ENCODE measurements at places on chromosomes 4 and X.
A peak's percentile ranks its signal among the peaks of the same experiment; 100 is the strongest.

DNA sequence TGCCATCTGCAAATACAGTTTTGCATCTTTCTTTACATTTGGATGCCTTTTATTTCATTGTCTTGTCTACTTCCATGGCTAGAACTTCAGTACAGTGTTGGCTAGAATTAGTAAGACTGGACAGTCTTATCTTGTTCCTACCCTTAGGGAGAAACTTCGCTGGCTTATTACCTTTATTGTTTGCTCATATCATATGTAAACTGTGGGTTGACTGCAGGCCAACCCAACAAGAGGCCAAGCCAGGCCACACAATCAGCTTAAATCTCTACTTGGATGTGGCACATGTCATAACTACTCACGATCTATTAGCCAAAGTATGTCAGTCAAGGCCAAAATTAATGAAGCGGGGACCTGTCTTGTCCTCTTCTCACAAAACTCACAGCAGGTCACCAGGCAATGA lies 144.1 kb downstream of the THOC2 start:
- DNase-seq, result no peak

- DNase-seq, result peak; percentile 42
Observed at GRCh38 chr4:155600244-155600643, 66.4 kb upstream of the GUCY1A1 start.

DNA sequence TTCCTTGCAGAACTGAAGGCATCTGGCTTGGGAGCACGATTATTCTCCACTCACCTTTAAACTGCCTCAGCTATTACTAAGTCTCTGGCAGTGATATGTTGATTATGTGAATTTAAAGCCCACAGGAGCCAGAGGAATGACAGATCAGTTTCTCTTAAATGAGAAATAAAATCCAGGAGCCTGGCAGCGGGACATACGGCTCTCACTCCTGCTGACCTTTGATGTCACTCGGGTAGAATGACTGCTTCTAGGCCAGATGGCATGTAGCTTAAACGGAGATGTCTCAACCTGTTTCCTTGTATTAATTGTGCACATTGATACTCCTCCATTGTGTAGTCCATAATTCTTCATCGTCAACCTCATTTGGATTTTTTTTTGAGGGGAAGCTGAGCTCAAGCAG lies 4.0 kb upstream of the CBLL2 start:
- DNase-seq, result no peak

- DNase-seq, result peak; percentile 31
Observed at GRCh38 chr4:176498617-176499256, 179.0 kb downstream of the SPCS3 start.

DNA sequence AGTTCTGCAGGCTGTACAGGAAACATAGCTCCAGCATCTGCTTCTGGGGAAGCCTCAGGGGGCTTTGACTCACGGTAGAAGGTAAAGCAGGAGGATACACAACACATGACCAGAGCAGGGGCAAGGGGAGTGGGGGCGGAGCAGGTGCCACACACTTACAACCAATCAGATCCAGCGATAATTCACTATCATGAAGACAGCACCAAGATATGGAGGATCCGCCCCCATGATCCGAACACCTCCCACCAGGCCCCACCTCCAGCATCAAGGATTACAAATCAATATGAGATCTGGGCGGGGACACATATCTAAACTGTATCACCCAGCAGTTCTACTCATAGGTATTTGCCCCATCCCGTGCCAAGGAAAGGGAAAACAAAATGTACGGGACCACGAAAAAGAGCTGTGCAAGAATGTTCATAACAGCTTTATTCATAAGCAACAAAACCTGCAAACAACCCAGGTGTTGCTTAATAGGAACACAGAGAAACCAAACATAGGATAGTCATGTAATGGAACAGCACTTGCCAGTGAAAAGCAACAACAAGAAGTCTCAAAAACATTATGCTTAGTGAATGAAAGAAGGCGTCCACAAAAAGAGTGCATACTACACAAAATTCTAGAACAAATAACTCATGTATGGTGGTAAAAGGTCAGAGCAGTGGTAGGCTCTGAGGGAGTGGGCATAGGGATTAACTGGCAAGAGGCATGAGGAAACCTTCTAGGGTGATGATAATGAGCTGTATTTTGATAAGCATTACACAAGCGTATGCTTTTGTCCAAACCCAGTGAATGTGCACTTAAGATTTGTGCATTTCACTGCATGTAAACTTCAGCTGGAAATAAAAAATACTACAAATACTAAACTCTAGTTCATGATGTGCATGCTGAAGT lies 130.9 kb upstream of the FAM9B start:
- DNase-seq, result no peak

DNA sequence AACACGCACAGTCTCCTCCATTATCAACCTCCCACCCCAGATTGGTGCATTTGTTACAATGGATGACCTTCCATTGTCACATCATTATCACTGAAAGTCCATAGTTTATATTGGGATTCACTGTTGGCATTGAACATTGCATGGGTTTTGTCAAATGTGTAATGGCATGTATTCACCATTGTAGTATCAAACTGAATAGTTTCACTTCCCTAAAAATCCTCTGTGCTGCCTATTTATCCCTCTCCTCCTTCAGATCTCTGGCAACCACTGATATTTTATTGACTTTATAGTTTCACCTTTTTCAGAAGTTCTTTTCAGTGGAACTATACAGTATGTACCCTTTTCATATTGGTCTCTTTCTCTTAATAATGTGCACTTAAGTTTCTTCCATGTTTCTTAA lies 1565.4 kb downstream of the PCDH18 start:
- DNase-seq, result no peak

- peak; percentile 62 for DNase-seq
Observed at GRCh38 chr4:85932500-85933290, 427.2 kb downstream of the MAPK10 start.

DNA sequence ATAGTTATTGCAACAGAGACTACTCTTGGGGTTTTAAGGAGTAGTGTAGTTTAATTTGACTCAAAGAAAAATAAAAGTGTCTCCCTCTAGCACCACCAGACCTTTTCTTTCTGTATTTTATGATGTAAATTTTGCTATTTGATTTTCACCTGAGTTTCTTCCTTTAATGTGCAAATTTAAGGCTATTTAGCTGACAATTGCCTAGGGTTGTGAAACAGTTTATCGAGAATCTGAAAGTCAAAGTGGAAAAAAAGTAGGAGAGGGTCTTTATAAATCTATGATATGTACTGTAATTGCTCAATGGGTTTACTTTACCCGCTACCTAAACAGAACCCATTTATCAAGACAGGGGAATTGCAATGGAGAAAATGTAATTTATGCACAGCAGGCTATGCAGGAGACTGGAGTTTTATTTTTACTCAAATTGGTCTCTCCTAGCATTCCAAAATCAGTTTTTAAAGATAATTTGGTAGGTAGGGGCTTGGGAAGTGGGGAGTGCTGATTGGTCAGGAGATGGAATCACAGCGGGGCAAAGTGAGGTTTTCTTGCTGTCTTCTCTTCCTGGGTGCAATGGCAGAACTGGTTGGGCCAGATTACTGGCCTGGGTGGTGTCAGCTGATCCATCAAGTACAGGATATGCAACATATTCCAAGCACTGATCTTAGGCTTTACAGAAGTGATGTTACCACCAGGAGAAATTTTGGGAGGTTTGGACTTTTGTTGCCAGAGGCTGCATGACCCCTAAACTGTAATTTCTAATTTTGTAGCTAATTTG lies 228.6 kb upstream of the TACR3 start:
- DNase-seq, result no peak

DNA sequence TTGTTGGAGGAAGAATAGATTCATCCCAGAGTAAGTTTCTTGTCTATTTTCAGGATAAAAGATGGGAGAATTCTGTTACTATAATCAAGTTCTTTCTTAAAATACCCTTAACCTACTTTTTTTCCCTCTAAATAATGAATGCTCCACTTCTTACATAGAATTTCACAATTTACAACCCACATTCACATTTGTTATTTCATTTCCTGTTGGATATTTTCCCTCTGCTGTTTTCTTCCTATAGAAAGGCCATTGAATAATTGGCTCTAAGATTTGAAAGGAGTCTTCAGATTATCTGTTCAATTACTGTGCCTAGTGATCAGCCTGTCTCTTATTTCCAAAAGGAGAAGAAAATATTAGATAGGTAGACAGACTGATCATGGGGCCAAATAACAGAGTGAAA lies 79.7 kb downstream of the CPE start:
- no peak for DNase-seq

- no peak for DNase-seq
Observed at GRCh38 chr4:82706349-82707000, 92.1 kb downstream of the SCD5 start.

DNA sequence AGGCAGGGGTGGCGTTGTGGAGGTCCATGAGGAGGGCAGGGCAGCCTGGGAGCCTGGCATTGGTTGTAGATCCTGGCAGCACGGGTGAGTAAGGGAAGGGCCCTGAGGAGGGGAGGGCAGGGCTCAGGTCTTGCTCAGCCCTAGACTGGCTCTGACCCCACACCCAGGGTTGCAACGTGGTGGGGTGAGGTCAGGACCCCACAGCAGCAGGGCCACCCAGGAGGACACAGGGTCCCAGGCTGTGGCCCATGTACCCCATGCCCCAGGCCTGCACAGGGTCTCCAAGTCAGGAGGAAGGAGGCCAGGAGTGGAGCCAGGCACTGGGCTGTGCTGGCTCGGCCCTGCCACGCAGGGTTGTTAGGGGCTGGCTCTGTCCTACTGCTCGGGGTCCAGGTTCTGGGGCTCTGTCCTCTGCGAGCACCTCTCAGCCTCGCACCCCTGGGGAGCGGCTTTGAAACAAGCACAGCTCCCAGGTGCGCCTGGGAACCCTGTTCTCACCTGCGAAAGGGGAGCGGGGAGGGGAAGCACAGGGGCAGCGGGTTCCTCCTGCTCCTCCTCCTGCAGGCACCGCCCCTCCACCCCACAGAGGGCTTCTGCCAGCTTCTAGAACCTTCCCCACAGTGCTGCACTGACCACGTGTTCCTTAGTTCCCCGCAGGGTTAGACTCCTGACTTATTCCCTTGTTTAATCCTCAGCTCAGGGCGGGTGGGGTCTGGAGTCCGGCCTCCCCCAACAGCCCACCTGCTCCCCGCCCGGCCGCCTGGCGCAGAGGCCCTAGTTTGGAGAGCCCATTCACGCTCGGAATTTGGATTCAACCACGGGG lies 20.4 kb downstream of the MSANTD1 start:
- no peak for DNase-seq

DNA sequence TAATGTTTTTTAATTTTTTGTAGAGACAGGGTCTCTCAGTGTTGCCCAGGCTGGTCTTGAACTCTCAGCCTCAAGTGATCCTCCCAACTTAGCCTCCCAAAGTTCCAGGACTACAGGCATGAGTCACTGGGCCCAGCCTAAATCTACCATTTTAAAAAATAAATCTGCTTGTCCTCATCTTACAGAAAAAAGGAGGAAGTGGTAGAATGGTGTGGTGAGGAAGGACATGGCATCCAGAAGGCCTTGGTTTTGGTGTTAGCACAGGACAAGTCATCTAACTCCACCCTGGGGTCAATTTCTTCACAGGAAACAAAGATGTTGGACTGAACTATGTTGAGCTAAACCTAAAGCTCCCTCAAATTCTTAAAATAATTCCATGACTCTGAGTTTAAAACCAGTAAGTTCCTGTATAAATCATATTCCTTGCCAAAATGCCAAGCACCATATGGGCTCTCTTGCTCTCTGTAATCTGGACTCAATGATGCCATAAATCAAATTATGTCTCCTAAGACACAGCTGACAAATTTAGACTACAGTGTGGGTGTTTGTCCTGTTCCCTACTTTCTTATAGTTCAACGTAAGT lies 253.9 kb upstream of the NOCT start:
- DNase-seq, result peak; percentile 72

DNA sequence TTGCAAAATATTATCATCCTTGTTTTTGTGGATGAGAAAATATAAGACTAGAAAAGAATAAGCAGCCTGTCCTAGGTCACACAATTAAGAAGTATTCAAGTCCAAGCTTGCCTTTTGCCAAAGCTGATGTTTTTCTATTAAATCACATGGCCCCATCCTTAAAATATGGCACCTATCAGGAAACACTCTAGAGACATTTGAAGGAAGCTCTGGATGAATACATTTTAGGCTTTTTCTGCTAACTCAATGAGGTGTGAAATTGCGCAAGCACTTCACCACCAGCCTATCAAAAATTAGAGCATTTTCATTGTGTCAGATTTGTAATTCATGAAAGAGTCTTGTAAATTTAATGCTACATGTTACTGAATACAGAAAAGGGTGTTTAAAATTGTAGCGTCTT lies 251.1 kb upstream of the MAD2L1 start:
- no peak for DNase-seq

DNA sequence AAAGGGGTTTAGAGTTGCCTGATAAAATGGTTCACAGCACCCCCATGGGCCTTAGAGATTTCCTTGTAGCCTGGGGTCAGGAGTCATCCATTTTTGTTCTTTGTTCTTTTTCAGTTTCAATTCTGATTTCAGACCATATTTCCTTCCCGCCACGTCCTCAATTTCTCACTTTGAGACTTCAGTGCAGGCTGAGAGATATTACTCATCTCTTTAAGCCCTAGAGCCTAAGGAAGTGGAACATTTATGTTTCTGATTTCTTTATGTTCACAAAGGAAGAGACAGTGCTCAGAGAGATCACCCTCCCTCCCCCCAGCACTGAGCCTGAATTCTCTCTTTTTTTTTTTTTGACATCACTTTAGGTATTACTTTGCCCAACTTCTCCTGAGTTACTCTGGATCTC lies 56.3 kb downstream of the MSN start:
- DNase-seq, result peak; percentile 42

GRCh38 chrX:122500556-122500955 lies 683.5 kb upstream of the GRIA3 start:
- DNase-seq, result peak; percentile 21

DNA sequence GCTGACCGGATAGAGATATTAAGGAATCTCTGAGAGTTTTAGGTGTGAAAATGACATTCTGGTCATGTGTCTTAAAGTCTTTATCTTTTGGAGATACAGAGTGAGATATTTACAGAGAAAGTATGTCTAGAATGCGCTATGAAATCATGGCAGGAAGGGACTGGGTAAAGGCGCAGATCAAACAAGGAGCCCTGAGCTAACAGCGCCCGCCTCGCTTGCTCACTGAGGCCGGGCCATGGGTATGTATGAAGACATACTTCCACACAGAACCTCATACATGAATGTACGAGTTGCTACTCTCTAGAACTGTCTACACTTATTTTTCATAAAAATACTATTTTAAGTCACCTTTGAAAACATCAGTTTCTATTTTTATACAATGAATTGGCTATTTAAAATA lies 20.0 kb downstream of the FAM53A start:
- no peak for DNase-seq

GRCh38 chrX:132270699-132271098 lies 51.5 kb upstream of the RAP2C start:
- DNase-seq, result peak; percentile 74

DNA sequence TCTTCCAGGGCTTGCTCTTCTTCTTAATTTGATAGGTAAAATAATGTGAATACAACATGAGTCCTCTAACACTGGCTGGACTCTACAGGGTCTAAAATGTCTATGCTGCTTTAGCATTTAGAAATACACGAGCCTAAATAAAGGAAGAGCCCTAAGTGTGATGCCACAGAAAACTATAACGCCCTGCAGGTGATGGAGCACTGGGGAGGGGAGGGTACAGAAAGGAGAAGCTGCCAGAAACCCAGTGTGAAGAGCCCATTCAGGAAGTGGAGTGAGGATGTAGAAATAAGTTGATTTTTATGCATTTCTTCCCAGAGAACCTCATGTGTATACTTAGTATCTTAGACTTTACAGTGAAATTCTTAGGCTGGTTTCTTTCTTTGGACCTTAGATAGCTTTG lies 83.4 kb downstream of the TNIP2 start:
- DNase-seq, result no peak

All from fibroblast of skin of right quadriceps (primary cell).